ENCODE measurements at places on chromosomes 16 and 17.

DNA sequence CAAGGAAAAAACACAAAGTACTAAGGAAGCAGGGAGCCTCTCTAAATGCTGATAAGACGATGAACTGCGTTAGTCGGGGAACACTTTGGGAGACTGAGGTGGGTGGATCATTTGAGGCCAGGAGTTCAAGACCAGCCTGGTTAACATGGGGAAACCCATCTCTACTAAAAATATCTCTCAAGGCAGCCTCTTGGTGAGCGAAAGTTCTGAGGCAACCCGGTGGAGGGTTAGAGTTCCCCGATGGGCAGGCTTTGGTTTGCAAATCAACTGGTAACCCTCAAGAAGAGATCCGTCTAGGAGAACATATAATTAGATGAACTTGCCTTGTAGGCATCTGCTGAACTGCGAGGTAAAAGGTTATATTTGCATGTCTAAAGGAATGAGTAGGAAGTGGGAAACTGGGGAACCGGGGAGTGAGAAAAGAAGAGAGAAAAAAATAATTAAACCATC, 44.6 kb downstream of the WSB1 start:
- no peak for DNase-seq

- no peak for DNase-seq
These were observed 2.9 kb downstream of the CFAP97D1 start for GRCh38 chr17:43782913-43783680.

DNA sequence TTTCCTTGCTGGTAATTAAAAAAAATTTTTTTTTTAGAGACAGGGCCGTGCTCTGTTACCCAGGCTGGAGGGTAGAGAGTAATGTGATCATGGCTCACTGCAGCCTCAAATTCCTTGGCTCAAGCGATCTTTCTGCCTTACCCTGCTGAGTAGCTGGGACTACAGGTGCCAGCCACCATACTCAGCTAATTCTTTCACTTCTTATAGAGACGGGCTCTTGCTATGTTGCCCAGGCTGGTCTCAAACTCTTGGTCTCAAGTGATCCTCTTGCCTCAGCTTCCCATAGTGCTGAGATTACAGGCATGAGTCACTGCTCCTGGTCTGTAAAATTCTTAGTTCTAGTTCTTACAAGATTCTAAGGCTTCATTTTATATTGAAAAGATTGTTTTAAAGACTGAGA, 11.1 kb downstream of the SMIM36 start:
- DNase-seq = no peak

GRCh38 chr16:48918520-48919258, 308.7 kb upstream of the N4BP1 start:
- DNase-seq = no peak

DNA sequence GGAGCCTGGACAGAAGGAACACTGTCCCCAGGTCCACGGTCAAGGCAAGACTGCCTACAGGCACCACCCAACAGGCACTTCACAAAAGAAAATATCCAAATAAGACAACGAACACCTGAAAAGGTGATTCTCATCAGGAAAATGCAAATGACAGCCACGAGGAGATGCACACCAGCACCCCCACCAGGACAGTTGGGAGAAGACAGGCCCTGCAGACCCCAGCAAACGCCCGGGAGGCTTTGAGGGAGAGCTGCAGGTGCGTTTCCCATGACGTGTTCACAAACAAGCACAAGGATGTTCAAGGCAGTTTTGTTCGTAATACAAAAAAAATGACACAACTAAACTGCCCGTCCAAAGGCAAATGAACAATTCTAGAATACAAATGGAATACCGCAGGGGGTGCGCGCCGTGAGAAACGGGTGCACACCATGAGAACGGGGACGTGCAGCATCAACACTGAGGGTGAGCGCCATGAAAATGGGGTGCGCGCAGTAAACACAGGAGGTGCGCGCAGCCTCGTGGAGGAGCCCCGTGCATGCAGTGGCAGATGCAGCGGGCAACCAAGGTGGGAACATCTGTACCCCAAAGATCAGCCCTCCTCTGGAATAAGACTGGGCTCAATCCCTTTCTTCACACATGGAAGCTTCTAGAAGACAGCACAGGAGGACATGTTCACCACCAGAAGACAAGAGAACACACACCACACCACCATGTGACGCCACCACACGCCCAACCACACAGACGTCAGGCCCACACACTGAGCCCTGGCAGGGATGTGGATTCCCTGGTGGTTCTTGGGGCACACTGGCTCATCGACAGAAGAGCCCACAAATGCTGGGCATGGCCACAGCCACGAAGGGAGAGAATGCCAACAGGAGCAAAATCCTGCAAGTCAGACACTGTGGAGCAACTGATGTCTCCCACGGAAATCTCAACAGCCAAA, 91.2 kb downstream of the ZNF778 start:
- no peak for DNase-seq

DNA sequence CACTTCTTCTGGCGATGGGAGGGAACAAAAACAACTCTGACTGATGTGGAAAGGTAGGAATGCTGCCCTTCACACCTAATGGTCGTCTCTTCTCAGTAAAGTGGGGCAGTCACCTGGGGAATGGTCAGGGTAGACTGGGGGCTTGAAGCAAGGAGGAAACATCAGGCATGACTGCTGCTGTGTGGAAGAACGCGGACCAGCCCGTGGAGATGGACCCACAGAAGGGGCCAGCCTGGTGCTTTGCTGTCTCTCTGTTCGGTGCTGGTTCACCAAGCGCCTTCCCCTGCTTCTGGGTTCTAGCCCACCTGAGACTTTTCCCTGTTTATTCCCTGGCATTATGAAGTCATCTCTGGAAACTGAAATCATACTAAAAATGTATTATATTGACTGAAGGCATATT, 96.2 kb upstream of the DNAH17 start:
- no peak for DNase-seq

- no peak for DNase-seq
These were observed 23.8 kb upstream of the DOC2B start for GRCh38 chr17:205148-205669.

All from smooth muscle cell of the brain vasculature (primary cell).